ENCODE measurements at places on chromosomes 3 and 15.

DNA sequence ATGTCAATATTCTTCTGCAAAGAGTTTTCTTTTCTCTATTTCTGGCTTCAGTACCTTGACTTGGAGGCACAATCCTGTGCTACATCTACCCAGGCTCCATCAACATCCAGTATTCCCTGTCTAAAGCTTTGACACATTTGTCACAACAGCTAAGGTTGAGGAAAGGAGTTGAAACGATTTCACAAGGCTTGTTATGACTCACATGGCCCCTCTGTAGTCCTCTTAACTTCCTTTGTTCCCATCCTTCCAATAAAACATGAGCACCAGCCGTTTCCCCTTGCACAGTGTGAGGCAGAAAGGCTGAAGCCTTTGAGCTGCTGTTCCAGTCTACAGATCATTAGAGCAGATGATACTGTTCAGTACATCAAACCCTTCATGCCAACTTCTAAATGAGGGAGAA, 163.0 kb upstream of the TMCO5A start:
- DNase-seq, result no peak

- DNase-seq, result no peak
Observed at GRCh38 chr3:102024270-102024904, 175.1 kb downstream of the NFKBIZ start.

- DNase-seq, result no peak
Observed at GRCh38 chr3:108202080-108202479, 20.1 kb downstream of the IFT57 start.

DNA sequence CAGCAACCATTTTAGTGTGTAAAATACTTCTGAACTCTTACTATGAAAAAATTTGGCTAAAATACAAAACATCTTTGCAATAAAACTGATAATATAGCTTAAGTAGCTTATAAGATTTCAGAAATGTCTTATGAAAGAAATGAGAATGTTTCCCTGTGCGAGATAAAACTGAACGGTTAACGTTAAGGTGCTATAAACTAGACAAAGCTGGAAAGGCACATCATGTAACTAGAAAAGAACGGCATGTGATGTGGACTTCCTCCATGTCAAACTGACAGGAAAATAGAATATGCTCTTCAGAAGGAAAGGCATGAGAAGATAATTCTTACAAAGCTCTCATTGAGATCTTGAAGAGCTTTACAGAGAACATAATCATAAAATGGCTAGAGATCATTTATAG, 36.5 kb downstream of the NCK1 start:
- no peak for DNase-seq

- peak; percentile 76 for DNase-seq
Observed at GRCh38 chr3:69767571-69767970, 28.3 kb downstream of the MITF start.

- DNase-seq, result no peak
Observed at GRCh38 chr3:126052196-126053058, 31.5 kb downstream of the SLC41A3 start.

DNA sequence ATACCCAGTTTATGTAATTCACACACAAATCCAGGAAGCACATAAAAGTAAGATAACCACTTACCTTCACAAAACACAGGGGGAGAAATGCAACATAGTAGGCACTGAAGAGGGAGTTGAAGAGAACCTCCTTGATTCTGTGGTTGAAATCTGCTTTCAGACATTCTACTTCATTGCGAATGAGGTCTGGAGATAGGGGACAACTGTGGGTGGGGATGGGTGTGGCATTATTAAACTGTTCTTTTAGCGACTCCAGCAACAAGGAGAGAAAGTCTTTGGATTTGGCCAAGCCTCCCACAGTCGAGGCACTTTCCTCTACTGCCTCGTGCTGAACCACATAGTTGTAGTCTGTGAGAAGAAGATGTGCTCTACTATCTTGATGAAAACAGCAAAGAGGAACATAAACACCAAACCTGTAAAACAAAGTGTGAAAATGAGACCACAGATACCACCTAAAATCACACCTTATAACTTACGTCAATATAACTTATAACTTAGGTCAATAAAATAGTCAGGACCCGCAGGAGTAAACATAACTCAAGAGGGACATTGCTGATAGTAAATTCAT, 25.6 kb downstream of the TMEM39A start:
- no peak for DNase-seq

DNA sequence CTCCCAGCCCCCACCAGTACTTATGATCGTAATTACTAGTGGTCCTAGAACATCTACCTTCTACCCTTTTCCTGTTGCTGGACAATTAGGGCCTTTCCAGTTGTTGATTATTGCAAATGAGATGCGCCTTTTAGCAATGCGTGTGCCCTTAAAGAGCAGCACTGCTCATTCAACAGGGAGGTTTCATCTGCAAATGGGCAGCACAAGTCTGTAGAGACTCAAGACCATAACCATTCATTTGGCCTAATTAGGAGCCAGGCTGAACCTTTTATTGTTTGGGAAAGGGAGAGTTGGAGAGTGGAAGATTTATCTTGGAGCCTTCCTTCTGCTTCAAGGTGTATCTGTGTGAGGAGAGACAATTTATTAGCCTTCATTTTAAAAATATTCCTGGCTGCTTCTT, 42.3 kb downstream of the BOC start:
- DNase-seq, result no peak

GRCh38 chr3:25527801-25528200, 99.7 kb downstream of the RARB start:
- peak; percentile 6 for DNase-seq

- no peak for DNase-seq
Observed at GRCh38 chr15:90924375-90924774, 8.0 kb downstream of the HDDC3 start.

DNA sequence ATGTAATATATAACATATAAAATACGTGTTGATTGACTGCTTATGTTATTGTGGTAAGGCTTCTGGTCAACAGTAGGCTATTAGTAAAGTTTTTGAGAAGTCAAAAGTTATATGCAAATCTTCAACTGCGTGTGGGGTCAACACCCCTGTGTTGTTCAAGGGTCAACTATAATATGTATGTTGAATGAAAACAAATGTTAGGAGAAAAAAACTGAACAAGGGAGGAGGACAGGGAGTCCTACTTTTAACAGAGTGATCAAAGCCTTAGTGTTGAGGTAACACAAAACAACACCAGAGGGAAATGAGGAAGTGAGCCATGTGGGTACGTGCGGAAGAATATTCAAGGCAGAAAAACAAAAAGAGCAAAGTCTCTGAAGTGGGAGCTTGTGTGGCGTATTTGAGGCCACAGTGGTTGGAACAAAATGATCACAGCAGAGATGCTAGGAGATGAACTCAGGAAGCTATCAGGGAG, 62.5 kb downstream of the SFMBT1 start:
- no peak for DNase-seq

- no peak for DNase-seq
Observed at GRCh38 chr3:175965036-175965435, 1105.9 kb downstream of the NAALADL2 start.

GRCh38 chr3:117398141-117398899, 688.7 kb downstream of the TUSC7 start:
- no peak for DNase-seq

GRCh38 chr15:25635191-25635590, 196.4 kb upstream of the UBE3A start:
- no peak for DNase-seq

GRCh38 chr3:172213904-172214303, 174.5 kb downstream of the FNDC3B start:
- DNase-seq, result no peak

DNA sequence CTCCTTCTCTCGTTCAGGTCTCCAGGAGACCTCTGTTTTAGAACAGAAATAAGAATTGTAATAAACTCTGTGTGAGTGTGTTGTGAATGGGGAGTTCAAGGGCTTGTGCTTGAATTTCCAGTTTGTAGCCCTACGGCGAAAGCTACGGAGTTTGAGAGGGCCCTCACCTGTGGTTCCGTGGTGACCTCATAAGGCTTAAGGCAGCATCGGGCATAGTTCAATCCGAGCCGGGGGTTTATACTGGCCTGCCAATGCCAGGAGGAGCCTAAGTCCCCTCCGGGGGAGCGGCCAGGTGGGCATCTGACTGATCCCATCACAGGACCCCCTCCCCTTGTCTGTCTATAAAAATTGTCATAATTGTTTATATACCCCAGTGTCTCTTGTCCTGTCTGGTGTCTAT, 43.7 kb downstream of the ZBTB11 start:
- DNase-seq, result no peak

- no peak for DNase-seq
Observed at GRCh38 chr3:193270451-193270850, 29.4 kb downstream of the PLAAT1 start.

DNA sequence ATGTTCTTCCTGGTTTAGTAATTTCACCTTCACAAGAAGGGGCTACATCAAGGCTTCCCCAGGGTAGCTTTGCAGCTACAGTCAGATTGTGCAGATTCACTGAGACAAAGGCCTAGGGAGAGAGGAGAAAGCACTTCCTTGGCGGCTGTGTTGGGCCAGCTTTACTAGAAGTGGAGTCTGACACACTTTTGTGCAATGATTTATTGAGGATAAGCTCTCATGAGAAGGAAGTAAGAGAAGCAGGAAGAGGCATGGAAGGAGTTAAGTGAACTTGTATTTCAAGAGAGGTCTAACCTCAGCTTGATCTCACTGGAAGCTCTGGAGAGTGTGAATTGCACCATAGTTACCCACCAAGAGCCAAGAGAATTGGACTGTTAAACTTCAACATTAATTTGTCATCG, 78.9 kb downstream of the TGFBR2 start:
- no peak for DNase-seq

- no peak for DNase-seq
Observed at GRCh38 chr15:71495398-71495780, 315.0 kb upstream of the NR2E3 start.

- DNase-seq, result no peak
Observed at GRCh38 chr3:31137718-31138465, 243.4 kb upstream of the GADL1 start.

- no peak for DNase-seq
Observed at GRCh38 chr3:104935613-104936012, 431.1 kb upstream of the ALCAM start.

DNA sequence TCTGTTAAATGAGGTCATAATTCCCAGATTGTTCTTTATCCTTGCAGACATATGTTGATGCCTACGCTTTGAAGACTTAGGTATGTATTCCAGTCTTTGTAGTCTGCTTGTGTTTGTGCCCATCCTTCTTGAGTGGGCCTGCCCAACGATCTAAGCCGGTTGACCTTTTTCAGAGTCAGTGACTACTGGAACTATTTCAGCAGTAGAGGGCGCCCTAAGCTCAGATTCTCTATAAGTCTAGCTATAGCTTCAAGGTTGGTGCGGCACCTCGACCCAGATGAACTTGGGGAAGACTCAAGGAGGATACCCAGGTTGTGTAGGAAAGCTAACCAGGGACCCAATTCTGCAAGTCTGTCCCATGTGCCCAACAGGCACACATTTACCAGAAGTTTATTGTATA, 228.8 kb upstream of the PPP2R3A start:
- DNase-seq, result no peak

- no peak for DNase-seq
Observed at GRCh38 chr15:71136793-71137518, 21.7 kb downstream of the THSD4 start.

GRCh38 chr3:10732292-10732691, 83.7 kb upstream of the SLC6A11 start:
- no peak for DNase-seq

DNA sequence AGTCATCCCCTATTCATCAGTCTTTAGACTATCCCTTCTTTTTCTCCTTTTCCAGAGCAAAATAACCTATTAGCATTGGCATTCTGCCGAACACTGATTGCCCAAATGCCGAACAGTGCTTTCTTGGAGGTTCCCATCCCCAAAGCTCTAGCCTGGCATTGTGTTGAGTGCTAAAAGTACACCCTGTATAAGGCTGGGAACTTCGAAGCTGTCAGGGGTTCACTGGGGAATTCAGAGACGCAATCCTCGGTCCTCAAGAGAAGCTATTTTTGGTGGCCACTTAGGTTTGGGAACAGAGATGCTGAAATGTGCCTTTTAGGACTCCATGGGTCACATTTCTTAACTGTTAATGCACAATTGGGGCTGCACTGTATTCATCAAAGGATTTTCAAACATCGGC, 8.4 kb downstream of the FRMD5 start:
- no peak for DNase-seq

DNA sequence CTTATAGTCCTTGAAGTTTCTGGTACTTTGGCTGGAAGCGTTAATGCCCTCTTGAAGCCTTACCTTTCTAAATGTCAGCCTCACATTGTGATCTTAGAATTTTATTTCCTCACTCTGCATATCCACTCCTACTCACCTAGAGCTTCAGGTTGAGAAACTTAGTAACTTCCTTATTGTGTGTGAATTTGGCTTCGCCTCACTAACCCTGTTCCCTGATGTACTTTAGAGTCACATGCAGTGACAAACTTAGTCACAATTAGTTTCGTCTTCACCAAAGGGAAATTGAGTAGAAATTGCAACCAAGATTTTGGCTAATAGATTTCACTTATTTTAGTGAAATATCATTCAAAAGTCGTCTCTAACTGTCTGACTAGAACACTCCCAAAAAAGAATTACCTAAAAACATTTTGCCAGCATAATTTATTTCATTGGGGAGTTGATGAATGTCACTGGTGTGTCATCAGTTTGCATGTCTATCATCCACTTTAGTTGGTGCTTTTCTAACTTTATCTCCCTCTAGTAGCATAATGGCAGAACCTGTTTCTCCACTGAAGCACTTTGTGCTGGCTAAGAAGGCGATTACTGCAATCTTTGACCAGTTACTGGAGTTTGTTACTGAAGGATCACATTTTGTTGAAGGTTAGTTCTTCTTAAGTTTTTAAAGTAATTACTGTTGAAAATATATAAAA, 960 bp downstream of the MFN1 start:
- no peak for DNase-seq

DNA sequence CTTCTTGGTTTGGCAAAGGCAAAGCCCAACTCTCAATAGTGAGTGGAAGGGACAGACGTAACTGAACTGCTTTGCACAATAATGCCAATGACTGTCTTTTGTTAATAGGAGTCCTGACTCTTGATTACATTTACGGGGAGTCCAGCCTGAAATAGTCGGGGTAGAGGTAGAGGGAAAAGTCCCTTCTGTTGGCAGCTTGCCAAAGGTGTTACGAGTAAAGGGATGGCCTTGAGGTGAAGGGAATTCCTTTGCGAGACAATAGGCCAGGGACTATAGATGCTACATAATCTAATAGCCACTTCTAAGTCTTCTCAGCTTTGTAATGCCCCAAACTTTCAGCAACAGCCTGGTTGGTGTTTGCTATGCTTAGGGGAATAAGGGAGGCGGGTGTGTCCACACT, 2.2 kb upstream of the SENP2 start:
- no peak for DNase-seq

DNA sequence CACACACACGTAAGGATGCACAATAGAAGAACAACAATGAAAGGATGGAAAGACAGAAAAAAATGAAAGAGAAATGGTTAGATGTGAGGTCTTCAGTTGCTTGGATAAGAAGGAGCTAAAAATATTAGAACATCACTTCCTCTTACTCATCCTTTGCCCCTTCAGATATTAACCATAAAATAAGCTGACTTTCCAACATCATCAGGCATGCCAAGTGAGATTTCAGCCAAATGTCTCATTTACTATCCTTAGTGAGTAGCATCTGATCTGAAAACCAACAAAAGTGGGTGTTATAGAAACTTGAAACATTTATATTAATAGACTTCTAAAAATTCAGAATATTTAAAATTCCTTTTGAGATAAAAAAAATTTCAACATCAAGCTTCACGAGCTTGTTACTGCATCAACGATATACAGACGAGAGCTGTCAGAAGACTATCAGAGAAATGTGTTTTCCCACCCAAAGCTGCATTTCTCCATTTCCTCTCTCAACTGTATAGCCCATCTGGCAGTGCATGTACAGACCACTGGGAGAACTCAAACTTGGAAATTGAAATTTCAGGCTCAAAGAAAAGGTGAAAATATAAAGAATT, 25.4 kb upstream of the LSAMP start:
- no peak for DNase-seq
